Activated CD4-positive, alpha-beta T cell treated with anti-CD3 and anti-CD28 coated beads for 36 hours (primary cell): ENCODE measurements at places on chromosomes 3 and 15. TPM values are rescaled to one million over a fixed set of nuclear protein-coding genes. Genes with fewer than 3 reads are reported as not detected.

- H3K27me3 ChIP-seq: peaks cover 4% of the 10 kb centered on the region
- no peak for DNase-seq
- peaks cover 13% of the 10 kb centered on the region for H3K4me1 ChIP-seq
- H3K27ac ChIP-seq: no peak overlapping the region
- no peak overlapping the region for H3K4me3 ChIP-seq
Observed at GRCh38 chr15:74832826-74833225, 6.4 kb downstream of the CPLX3 start.

GRCh38 chr3:13214847-13215472, 141.7 kb upstream of the IQSEC1 start:
- no peak overlapping the region for H3K4me3 ChIP-seq
- no peaks in the 10 kb centered on the region for H3K36me3 ChIP-seq
- H3K4me1 ChIP-seq: no peaks in the 10 kb centered on the region

GRCh38 chr15:81859737-81860516, 185.9 kb downstream of the MEX3B start:
- H3K4me3 ChIP-seq: no peak overlapping the region
- no peaks in the 10 kb centered on the region for H3K36me3 ChIP-seq
- peaks cover 2% of the 10 kb centered on the region for H3K27me3 ChIP-seq
- no peak for DNase-seq

GRCh38 chr3:194836661-194837060, 151.0 kb downstream of the FAM43A start:
- no peaks in the 10 kb centered on the region for H3K27me3 ChIP-seq
- DNase-seq: no peak
- H3K36me3 ChIP-seq: no peaks in the 10 kb centered on the region
- H3K27ac ChIP-seq: no peak overlapping the region

GRCh38 chr3:9198899-9199335, 50.5 kb downstream of the SRGAP3 start:
- H3K27ac ChIP-seq: no peak overlapping the region
- DNase-seq: no peak
- no peaks in the 10 kb centered on the region for H3K4me1 ChIP-seq
- no peak overlapping the region for H3K4me3 ChIP-seq
- H3K36me3 ChIP-seq: no peaks in the 10 kb centered on the region
- H3K27me3 ChIP-seq: no peaks in the 10 kb centered on the region

GRCh38 chr3:108251265-108251664, 29.0 kb upstream of the IFT57 start:
- no peak overlapping the region for H3K27ac ChIP-seq
- DNase-seq: no peak

DNA sequence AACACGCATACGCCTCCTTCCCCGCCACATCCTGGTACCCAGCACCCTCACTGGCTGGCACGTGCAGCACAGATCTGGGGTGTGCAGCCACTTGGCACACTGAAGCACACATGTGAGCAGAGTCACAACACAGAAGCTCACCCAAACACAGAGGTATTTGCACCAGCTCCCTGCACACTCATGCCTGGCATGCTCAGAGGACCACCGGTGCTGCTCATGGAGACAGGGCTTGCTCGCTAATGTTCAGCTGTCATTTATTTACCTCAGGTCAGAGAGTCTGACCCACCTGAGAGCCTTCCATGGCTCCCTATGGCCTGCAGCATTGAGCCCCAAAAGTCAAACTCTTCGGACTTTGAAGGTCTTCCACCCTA, 70.4 kb downstream of the ADAMTS7 start:
- no peaks in the 10 kb centered on the region for H3K36me3 ChIP-seq
- H3K27ac ChIP-seq: no peak overlapping the region
- no peak overlapping the region for H3K4me3 ChIP-seq
- peaks cover 2% of the 10 kb centered on the region for H3K27me3 ChIP-seq
- H3K4me1 ChIP-seq: peaks cover 2% of the 10 kb centered on the region

GRCh38 chr3:165148876-165149441, 47.2 kb downstream of the SLITRK3 start:
- H3K36me3 ChIP-seq: no peaks in the 10 kb centered on the region
- H3K4me3 ChIP-seq: no peak overlapping the region
- no peaks in the 10 kb centered on the region for H3K27me3 ChIP-seq
- no peak for DNase-seq
- H3K27ac ChIP-seq: no peak overlapping the region

DNA sequence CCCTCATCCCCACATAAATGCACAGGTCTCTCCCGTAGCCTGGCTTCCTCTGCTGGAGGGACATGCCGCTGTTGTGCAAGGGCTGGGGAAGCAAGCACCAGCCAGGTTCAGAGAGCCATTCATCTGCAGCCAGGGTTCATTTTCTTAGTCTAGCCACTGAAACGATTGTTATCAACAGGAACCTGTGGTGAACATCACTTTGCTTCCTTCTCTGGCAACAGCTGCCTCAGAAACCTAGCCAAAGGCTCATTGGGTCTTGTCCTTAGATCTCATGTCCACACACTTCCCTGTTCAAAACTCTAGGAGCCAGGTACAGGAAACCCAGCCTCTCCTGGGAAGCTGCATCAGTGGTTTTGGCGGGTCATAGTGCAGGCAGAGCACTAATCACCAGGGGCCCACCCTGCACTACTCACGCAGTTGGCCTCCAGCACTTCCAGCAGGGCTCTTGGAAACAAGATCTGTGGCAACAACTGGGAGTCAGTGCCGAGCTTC, 47.0 kb downstream of the OXNAD1 start:
- H3K27me3 ChIP-seq: no peaks in the 10 kb centered on the region
- peak overlapping the region; percentile 2 for H3K4me3 ChIP-seq
- H3K27ac ChIP-seq: peak overlapping the region; percentile 73
- peaks cover 93% of the 10 kb centered on the region for H3K4me1 ChIP-seq
- H3K36me3 ChIP-seq: peaks cover 69% of the 10 kb centered on the region
- DNase-seq: peak; percentile 58

GRCh38 chr3:8985411-8985831, 22.1 kb upstream of the RAD18 start:
- no peaks in the 10 kb centered on the region for H3K4me1 ChIP-seq
- H3K27me3 ChIP-seq: peaks cover 5% of the 10 kb centered on the region
- H3K27ac ChIP-seq: no peak overlapping the region

DNA sequence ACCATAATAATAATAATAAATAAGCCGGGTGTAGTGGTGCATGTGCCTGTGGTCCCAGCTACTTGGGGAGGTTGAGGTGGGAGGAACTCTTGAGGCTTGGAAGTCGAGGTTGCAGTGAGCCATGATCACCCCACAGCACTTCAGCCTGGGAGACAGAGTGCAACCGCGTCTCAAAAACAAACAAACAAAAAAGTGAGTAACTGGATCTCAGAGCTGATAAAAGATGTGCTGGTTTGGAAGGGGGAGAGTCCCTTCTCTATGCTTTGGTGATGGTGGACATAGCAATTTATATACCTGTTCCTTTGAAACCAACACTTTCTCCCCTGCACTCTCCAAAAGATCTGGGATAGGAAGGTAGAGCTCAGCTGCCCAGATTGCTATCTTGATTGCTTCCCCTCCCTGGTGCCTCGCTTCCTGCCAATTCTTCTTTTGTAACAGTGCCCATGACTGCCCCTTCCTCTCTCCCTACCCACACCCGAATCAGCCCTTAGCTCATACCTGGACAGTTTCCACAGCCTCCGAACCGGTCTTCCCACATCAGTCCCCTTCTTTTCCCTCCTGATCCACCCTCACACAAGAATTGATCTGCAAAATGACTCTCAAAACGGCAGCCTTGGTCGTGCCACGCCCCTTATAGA, 55.1 kb upstream of the UBE2E1 start:
- no peaks in the 10 kb centered on the region for H3K36me3 ChIP-seq
- no peaks in the 10 kb centered on the region for H3K4me1 ChIP-seq
- DNase-seq: no peak
- peaks cover 3% of the 10 kb centered on the region for H3K27me3 ChIP-seq
- H3K27ac ChIP-seq: no peak overlapping the region
- H3K4me3 ChIP-seq: no peak overlapping the region

DNA sequence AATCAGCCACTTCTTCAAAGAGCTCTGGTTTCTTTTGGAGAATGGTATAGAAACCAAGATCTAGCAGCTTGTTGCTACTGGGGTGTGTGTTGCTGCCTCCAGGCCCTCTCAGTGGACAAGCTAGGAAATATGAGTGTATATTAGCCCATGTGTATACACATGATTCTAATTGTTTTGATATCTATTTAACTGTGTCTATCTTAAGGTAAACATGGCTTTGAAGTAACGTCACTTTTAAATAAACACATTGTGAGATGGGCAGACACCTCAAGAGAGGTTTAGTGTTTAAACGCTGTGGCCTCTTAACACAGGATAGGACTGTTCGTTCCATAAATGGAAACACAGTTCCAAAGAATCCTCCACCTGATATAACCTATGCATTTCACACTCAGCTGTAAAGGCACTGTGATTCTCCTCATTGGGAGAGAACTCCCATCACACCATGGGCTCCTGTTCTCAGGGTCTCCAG, 87.0 kb downstream of the GMPS start:
- no peaks in the 10 kb centered on the region for H3K4me1 ChIP-seq
- no peak overlapping the region for H3K4me3 ChIP-seq
- DNase-seq: no peak
- no peak overlapping the region for H3K27ac ChIP-seq
- H3K36me3 ChIP-seq: no peaks in the 10 kb centered on the region
- H3K27me3 ChIP-seq: no peaks in the 10 kb centered on the region

DNA sequence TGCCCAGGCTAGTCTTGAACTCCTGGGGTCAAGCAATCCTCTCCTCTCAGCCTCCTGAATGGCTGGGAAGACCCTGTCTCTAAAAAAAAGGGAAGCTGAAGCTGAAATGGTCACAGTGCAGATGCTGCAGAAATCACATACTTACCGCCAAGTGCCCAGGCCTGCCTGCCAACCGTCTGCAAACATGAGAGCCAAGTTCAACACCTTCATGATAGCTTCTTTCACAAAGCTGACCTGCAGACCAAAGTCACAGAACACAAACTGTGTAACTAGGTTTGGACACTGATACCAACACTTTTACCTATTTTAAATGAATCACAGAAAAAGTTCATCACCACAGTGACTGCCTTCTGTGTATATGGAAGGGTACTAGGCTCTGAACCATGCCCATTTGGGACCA, 22.8 kb upstream of the CYFIP1 start:
- H3K4me1 ChIP-seq: no peaks in the 10 kb centered on the region
- no peak overlapping the region for H3K27ac ChIP-seq
- DNase-seq: no peak
- no peak overlapping the region for H3K4me3 ChIP-seq

GRCh38 chr15:101083336-101084045, 164.3 kb downstream of the LRRK1 start:
- no peaks in the 10 kb centered on the region for H3K36me3 ChIP-seq
- no peak for DNase-seq
- no peak overlapping the region for H3K4me3 ChIP-seq
- H3K27ac ChIP-seq: no peak overlapping the region
- H3K27me3 ChIP-seq: no peaks in the 10 kb centered on the region

DNA sequence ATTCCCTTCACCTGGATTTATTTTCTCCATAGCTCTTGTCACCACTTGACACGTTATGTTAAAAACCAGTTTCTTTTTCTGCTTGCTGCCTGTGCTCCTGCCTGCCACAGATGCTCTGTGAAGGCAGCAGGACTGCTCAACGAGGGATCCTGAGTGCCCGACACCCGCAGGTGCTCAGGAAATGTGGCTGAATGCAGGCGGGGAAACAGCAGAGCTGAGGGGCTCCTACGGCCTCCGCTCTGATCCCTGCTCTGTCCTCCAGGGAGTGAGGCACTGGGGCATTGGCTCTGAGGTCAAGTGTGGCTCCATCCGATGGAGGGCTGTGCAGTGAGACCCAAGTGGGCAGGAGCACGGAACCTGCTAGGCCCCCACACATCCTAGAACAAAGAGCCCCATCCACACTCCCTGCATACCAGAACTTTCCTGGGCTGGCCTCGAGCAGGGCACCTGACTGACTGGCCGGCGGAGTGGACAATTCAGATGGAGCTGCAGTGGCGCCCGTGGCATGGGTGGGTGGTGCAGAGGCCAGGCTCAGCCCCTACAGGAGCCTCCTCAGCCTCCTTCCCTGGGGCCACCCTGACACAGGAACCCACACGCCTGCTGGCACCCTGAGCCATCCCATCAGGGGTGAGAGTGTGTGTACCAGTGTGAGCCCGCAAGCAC, 27.9 kb downstream of the IQSEC1 start:
- no peak overlapping the region for H3K27ac ChIP-seq
- no peak for DNase-seq
- no peak overlapping the region for H3K4me3 ChIP-seq
- H3K4me1 ChIP-seq: peaks cover 18% of the 10 kb centered on the region

DNA sequence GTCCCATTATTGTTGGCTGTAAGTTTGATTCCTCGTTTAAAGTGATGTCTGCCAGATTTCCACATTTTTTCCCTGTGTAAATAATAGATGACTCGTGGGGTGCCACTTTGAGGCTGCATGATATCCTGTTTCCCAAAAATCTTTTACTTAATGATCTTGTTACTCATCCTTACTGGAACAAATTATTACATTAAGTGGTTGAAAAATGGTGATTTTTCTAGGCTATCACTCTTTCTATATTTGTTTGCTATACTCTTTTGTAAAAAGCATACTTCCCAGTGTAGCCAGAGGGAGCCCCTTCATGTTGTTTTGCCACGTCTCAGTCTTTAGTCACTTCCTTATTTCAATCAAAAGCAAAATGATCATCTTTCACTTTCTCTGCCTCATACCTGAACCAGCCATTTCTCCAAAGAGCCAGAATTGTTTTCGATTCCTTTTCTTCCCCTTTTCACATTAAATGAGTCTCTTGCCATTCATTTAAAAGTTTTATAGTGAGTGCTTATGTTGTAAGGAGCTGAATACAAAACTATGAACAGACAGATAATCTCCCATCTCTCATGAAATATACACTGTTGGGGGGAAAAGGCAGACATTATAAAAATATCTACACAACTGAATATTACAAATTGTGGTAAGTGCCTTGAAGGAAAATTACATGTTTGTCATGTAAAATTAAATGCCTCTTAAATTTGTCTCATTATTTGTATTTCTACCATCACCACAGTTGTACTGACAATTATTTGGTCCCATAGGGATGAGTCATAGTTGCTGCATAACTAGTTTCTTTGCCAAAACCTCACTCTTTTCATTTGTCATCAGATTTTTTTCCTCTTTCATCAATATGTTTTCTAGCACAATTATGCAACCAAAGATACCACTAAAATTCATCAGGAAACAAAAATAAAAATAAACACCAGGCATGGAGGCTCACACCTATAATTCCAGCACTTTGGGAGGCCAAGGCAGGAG, 41.5 kb downstream of the ADGRG7 start:
- peak overlapping the region; percentile 87 for H3K27ac ChIP-seq
- H3K27me3 ChIP-seq: no peaks in the 10 kb centered on the region
- peak; percentile 44 for DNase-seq

- H3K27ac ChIP-seq: no peak overlapping the region
- H3K4me1 ChIP-seq: peaks cover 50% of the 10 kb centered on the region
- DNase-seq: no peak
- H3K36me3 ChIP-seq: no peaks in the 10 kb centered on the region
Observed at GRCh38 chr15:70487387-70487740, 276.0 kb downstream of the UACA start.

Gene RARB
- total RNA-seq: not detected

Gene COL8A1
- total RNA-seq: not detected

Gene CPNE9
- 0.14 TPM for total RNA-seq

Gene CLDN18
- total RNA-seq: not detected

Gene AMT
- total RNA-seq: 3.6 TPM

Gene C3orf85
- not detected for total RNA-seq

Gene SLC28A1
- not detected for total RNA-seq

Gene CYP1A2
- total RNA-seq: not detected

Gene DAZL
- not detected for total RNA-seq
